ENCODE measurements at places on chromosomes 13 and 19. TPM values are rescaled to one million over a fixed set of nuclear protein-coding genes. Genes with fewer than 3 reads are reported as not detected.

Gene IGFL2
- total RNA-seq, result 0.63 TPM

Gene LRRC63
- total RNA-seq, result not detected

Gene MTUS2
- 0.25 TPM for total RNA-seq

Gene MYBPC2
- total RNA-seq, result not detected

Gene ZNF578
- 0.16 TPM for total RNA-seq

Gene GPR183
- total RNA-seq, result 0.13 TPM

Gene C19orf67
- not detected for total RNA-seq

Gene FCGBP
- total RNA-seq, result not detected

Gene RNF113B
- total RNA-seq, result not detected

Gene KLK15
- not detected for total RNA-seq

Gene POLRMT
- 65.2 TPM for total RNA-seq

Gene ANGPTL8
- not detected for total RNA-seq

Gene THSD1
- 8.6 TPM for total RNA-seq

Gene KLF16
- total RNA-seq, result 35.2 TPM

Gene SLC35E1
- 32.4 TPM for total RNA-seq

Gene APOE
- 12.2 TPM for total RNA-seq

Gene HOOK2
- 7.3 TPM for total RNA-seq

Gene PRTN3
- not detected for total RNA-seq

Measured in mesangial cell (primary cell).